ENCODE measurements at places on chromosomes 7 and 10. TPM values are rescaled to one million over a fixed set of nuclear protein-coding genes. Genes with fewer than 3 reads are reported as not detected.

Gene ALOX5
- 2.0 TPM for total RNA-seq

DNA sequence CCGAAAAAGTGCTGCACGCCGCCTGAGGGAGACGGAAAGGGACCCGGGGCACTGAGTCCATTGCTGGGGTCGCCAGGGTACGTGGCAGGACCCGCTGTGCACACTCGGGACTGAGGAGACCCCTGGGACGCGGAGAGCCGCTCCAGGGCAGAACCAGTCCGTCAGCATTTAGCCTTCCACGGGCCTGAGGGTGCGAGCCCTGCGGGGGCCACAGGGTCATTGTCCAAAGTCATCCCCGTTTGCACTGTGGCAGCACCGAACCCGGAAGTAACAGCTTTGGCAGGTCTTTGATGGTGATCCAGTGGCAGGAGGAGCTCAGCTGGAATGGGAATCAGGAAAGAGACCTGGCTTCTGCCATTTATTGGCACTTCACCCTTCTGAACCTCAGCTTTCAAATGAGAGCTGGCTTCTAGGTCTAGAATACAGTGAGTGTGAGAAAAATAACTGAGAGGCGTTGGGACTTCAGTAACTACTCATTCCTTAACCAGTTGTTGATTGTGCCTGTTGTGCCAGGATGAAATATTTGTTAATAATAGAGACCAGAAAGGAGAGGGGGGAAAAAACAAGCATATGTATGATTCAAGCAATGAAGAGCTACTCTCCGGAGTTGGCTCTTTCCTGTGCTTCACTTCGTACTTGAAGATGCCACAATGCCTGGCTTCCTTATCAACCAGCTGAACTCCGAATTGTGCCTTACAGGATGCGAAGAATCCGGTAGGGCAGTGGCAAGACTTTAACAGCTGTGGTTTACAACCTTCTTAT lies 811 bp upstream of the ARHGAP12 start:
- DNase-seq: peak; percentile 53

Gene TAC1
- total RNA-seq: not detected

DNA sequence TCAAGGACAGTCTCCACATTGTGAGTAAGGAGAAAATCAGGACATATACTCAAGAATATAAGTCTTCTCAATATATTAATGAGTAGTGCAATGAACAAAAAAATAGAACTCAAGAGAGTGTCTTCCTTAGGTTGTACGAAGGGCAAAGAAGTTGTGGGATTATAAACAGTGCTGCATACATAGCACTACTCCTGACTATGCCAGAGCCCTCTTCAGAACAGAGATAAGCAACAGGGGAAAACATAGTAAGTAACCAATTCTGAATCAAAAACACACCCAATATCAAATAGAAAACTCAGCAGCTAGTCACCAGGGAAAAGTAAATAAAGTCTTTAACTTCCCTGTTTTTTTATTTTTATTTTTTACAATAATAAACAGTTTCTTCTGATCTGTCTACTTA lies 10.6 kb downstream of the ARHGAP21 start:
- no peak for DNase-seq

GRCh38 chr7:134083766-134084487 lies 43.2 kb upstream of the LRGUK start:
- DNase-seq: peak; percentile 69

DNA sequence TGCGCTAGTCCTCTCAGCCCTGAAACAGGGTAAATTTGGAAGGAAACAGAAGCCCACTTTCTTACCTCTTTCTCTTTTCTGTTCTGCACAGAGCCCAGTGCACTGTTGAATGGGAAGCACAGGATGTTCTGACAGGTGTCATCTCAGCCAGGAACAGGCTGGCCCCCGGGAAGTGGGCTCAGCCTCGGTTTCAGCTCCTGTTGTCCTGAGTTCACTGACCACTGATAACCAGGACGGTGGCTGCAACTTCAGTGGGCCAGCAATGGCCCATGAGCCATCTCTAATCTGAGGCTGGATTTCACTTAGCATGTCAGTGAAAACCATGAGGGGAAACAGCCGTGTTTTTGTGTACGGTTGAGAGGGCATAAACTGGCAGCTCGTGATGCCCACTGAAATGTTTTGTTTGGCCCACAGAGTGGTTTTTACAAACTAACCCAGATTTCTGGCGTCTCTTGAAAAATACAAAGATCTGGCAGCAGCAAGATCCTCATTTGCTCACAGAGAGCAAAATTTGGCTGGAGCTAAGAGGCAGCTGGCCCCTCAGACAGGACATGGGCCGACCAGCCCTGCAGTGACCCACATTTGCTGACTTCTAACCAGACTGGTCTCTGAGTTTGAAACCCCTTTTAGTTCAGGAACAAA lies 455.9 kb downstream of the PAXIP1 start:
- DNase-seq: no peak

Measured in A172 (cell line).